Cerebellar nuclear complex (tissue), 1 donor: ENCODE measurements at places on chromosomes 12 and 14.

DNA sequence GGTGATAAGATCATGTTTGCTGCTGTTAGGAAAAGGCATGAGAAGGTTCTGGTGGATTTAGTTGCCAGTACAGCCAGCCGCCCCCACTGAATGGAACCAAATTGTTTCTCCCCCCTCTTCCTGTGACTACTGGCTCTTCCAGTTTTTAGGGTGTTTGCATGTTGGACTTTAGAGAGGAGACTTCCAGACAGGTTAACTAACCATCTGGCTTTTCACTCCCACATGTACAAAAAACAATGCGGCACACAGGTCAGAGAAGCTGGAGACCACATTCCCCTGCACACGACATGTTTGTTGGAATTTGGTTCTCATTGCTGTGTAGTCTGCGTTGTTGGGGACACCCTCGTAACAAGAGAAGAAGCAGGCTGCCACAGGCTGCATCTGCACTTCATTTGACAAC lies 103.9 kb upstream of the TMEM132C start:
- no peak for DNase-seq

DNA sequence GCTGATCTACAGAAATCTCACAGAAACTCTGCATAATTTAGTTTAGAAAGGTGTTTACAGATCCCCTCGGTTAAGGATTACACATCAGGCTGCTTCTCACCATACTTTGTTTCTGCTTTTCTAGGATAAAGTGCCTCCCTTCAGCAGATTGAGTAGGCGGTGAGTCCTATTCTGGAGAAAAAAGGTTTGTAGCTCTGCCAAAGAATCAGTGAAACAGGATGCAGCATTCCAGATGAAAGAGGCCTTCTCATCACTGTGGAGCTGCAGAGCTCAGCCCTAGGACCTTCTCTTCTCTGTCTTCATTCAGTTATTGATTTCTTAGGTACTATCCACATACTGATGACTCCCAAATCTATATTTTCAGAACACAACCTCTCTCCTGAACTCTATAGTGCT lies 155.5 kb upstream of the KRR1 start:
- no peak for DNase-seq

DNA sequence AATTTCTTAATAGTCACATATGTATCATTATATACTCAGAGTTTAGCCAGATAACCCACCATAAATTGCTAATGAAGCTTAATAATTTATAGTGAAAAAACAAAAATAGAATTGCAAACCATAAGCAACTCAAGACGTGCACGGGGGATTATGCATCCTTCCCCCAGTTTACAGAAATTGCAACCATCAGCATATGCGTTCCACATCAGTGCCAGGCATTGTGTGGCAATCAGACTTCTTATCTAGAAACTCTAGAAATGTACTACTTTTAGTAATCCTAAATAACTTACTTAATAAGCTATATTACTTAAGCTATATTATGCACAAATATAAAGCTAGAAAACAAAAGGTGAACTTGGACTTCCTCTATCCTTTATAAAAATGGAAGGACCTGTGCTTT lies 115.8 kb downstream of the CRADD start:
- DNase-seq: no peak

- DNase-seq: no peak
Observed at GRCh38 chr14:93858896-93859295, 68.2 kb upstream of the FAM181A start.

GRCh38 chr12:98259693-98260092 lies 255.7 kb upstream of the TMPO start:
- DNase-seq: no peak

- DNase-seq: no peak
Observed at GRCh38 chr12:51202718-51203117, 15.1 kb downstream of the POU6F1 start.

DNA sequence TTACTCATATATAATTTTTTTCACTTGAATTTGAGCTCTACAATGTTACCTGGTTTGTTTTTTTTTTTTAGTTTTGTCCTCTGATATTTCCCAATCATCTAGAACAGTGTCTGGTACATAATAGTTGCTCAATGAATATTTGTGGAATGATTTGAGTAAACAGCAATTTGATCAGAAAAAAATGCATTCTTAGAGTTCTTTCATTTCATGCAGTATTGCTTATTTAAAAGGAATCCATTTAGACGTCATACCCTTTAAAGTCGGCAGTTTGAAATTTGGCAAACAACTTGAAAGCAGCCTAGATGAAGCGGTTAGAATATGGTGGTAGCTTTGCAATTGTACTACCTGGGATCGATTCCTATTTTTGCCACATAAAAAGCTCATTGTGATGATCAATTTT lies 140.0 kb downstream of the PDE3A start:
- DNase-seq: no peak

- DNase-seq: no peak
Observed at GRCh38 chr12:58880639-58881038, 39.7 kb downstream of the LRIG3 start.

GRCh38 chr14:61577506-61577931 lies 117.8 kb upstream of the HIF1A start:
- no peak for DNase-seq

- no peak for DNase-seq
Observed at GRCh38 chr12:20264026-20264425, 104.3 kb upstream of the PDE3A start.

- no peak for DNase-seq
Observed at GRCh38 chr12:114611145-114612018, 72.6 kb downstream of the TBX3 start.

DNA sequence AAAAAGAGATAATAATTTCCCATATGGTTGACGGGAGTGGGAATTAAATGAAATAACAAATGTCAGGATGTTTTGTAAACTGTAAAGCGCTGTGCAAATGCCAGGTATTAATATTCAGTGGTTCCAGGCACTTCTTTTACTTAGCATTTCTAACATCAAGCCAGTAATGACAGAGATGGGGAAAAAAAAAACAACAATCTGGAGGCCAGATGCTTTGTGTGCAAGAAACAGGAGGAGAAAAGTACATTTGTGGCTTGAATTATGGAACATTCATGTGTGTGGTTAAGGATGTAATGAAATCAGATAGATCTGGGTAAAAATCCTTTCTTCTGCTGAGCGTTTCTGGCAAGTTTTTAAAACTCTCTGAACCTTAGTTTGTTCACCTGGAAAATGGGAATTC lies 509.6 kb downstream of the FUT8 start:
- DNase-seq: no peak

GRCh38 chr12:63821781-63822251 lies 22.7 kb upstream of the SRGAP1 start:
- DNase-seq: no peak

DNA sequence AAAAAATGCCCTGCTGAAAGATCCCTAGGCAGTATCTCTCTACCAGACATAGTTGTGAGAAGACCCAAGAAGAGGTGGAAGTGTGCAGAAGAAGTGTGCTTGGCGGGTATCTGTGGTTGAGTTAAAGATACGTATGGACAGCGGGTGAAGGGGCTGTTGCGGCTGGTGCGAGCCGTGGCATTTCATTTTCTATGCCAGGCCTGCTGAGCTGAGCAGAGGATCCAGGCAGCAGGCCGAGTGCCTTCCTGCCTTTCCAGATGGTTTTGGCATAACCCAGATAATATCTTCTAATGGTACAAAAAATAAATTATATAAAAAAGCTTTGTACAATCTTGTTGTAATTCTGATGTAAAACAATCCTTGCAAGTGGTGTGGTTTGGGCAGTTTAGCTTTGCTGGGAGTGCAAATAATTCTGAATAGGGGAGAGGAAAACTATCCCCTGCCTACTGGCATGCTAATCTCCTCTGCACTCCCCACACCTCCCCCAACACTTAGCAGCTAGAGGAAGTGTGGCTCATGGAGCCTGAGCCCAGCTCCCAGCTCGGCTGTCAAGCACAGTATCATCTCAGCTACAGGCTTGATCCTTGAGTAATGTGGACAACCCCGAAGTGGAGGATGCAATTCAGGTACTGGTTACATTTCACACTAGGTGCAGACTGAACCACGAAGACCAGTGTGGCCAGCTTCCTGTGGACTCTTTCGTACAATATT lies 168.9 kb downstream of the VRK1 start:
- DNase-seq: no peak

DNA sequence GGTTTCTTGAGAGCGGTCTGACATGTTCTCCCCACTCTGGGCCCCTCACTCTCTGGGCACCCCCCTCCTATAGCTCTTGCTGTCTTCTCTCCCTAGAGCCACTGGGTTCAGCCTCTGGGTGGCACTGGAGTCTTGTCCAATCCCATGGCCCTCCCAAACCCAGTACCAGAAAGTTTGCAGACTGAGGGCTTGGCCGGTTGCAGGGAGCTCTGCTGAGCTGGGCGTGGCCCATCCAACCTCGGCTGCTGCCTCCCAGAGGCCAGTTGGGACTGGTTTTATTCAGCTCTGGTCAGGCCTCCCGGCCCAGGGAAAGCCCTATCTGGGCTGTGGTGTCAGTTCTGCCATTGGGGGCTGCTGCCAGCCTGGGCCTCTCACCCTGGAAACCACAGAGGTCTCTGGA lies 37.9 kb downstream of the ISCA2 start:
- no peak for DNase-seq

- no peak for DNase-seq
Observed at GRCh38 chr12:119699199-119699760, 31.3 kb downstream of the PRKAB1 start.

GRCh38 chr14:68814539-68815297 lies 21.9 kb upstream of the ZFP36L1 start:
- DNase-seq: no peak

DNA sequence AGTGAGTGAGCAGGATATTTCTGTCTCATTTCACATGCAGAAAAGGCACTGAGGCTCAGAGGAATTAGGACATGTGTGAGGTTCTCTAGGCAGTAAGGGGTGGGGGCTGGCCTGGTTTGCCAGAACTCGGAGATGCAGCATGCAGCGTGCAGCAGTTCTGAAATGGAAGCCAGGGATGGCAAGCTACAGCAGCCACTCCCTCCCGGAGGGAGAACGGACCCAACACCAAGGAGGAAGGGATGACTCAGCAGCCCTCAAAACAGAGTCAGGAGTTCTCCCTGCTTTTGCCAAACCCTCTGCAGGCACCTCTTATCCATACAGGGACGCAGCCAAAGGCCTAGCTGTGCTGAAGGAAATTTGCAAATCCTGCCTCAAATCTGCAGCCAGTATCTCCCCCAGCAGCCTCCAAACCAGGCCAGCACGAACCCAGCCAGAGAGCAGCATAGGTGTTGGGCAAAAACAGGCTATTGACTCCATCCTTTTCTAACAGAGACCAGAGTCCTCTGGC lies 10.3 kb upstream of the SERPINA3 start:
- no peak for DNase-seq

DNA sequence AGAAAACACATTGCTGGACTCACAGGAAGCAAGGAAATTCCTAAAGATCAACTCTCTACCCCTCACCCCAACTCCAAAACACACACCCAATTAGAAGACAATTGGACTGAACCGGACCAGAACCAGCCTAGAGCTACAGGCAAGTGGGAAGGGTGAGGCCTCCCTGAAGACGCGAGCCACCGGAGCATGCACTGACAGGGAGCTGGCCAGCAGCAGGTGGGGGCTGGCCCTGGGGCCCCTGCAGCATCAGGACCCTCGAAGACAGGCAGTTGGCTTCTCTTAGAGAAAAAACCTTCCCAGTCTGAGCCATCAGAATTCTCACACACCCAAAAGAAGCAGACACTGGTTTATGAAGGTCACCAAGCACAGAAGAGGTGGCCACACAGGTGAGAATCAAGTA lies 209.5 kb upstream of the DIO3 start:
- no peak for DNase-seq

- DNase-seq: no peak
Observed at GRCh38 chr14:39812532-39813320, 380.5 kb upstream of the FBXO33 start.

DNA sequence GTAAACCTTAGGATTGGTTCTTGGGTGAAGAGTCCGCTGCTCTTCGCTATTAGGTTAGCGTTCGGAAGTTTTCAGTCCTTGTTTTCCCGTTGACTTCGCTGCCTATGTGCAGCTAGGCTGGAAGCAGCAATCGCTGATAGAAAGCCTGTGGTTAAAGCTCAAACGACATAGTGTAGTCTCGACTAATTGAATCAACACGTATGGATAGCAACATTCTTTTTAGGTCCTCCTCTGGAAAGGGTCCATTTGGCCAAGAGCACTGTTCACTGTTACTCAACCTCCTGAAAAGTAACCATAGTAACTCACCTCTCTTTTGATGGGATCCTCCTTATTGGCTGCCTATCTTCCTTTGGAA lies 355.5 kb downstream of the SNAPC1 start:
- no peak for DNase-seq

GRCh38 chr12:50440288-50440687 lies 39.6 kb downstream of the LARP4 start:
- no peak for DNase-seq

- DNase-seq: no peak
Observed at GRCh38 chr14:22002860-22003284, 329.3 kb upstream of the OR4E1 start.

GRCh38 chr14:100568998-100569733 lies 18.1 kb downstream of the BEGAIN start:
- DNase-seq: no peak

DNA sequence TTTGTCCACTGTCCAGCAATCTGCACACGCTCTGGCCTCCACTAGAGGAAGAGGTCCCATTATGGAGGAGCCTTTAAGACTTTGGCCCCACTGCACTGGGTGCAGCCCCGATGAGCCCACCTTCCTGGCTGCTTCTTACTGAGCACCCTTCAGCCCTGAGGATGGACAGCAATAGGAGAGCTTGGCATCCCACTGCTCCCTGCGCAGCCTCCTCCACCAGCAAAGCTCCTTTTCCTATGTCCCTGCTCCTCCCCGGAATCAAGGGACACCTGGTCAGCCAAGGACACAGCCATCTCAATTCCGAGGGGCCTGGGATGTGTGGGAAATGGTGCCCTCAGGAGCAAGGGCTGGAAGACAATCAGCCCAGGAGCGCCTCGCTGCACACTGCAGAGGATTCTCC lies 94.7 kb downstream of the GCH1 start:
- no peak for DNase-seq

DNA sequence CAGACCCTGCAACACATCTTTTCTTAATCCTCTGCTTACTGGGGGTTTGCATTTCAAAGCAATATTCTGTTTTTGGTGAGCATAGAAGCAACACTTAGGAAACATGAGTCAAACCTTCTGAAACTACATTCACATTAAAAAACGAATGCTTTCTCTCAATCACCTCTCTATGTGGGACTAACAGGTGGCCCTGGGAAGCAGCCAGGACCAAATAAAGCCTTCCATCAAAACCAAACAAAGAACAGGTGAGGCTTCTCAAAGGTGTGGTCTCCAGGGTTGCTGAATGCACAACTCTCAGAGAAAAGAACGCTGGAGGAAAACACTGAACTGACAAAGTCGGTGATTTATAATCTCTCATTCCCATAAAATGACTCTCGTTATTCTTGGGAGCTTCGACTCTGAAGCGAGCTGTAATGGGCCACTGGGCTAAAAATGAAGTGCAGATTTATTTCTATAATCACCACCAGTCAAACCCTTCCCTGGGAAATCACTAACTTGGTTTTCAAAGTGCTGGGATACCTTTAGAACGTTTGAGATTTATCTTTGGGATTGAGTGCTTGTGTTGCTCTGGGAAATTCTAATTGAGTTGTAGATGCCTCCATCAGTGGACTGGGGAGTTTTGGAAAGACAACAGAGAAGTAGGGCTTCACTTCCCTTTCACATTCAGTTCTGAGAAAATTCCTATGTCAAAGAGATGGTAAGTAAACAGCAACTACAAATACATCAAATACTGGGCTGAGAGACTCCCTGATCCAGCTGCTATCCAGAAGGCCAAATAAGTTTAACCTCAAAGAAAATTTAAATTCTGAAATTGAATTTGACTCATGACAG lies 262.0 kb upstream of the TMPO start:
- no peak for DNase-seq
